GM03348 (cell line): ENCODE measurements at places on chromosomes 3 and 15.

DNA sequence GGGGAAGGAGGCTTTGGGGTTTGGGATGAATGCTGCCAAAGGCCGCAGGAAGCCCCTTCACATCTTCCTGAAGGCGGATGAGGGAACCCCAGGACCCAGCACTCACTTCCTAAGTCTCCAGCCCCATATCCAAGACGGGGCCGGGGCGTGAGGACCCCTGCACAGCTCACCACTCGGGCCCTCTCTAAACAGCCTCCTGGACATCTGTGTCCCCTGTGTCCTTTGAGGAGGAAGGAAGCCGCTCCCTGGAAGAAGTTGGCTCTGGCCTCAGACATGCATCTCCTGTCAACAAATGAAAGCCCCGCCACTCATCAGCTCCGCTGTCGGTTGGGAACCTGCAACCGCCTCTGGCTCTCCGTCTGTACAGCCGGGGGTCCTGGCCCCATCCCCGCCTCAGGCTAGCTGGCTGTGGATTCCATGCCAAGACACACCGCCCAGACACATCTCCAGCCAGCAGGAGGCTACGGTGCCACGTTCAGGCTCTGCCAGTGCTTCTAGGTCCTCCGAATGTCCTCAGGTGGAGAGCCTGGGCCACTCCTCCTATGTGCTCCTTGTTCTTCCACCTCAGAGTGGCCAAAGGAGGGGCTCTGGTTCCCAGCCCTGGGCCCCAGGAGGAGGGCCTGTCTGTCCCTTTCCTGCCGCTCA, 140.0 kb upstream of the MEF2A start:
- no peak for DNase-seq

DNA sequence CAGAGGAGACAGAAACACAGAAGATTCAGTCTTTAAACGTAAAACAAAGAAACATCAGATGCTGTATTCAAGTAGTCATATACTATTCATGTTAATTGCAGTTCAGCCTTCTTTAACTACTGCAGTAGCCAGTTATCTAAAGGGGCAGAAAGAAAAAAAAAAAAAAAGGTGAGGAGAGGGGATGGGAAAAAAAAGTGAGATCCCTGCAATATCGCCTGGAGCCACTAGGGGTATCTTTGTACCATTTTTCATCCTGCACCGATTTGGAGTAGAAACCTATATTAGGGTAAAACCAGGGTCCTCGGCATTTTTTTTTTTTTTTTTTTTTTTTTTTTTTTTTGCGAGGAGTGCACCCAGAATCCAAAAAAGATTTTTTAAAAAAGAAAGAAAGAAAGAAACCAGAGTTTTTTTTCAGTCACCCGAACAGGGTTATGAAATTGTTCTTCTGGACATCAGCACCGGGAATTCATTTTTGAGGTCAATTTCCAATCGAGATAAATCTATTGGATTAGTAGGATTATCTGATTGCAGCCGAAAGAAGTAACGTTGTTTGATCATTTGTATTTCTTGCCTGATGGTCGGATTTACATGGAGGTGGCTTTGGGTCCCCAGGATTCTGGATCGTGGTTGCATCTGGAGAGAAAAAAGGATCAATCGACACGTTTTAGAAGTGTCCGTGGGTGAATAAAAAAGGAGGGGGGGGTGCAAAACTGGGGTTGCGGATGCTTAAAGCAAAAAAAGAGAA, 186.7 kb downstream of the NLGN1 start:
- peak; percentile 62 for DNase-seq

DNA sequence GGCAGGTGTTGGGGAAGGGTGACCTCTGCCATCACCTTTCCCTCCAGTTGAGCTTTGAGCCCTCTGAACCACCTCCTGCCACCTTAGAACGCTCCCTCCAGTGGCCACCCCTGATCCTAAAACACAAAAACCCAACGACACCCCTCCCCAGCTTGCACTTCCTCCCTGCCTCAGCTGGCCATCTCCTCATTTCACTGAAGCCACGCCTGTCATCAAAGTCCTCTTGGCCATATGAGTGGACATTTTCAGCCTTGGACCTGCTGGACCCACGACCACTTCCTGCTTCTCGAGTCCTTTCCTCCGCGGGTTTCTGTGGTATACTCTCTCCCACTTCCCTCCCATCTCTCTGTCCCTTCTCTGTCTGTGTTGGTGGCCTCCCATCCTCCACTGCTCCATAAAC, 48.5 kb upstream of the NR2C2 start:
- no peak for DNase-seq

- DNase-seq: no peak
These were observed 46.6 kb upstream of the TNIK start for GRCh38 chr3:171506743-171507319.

- peak; percentile 91 for DNase-seq
These were observed 23.0 kb upstream of the COPG1 start for GRCh38 chr3:129226374-129226773.

DNA sequence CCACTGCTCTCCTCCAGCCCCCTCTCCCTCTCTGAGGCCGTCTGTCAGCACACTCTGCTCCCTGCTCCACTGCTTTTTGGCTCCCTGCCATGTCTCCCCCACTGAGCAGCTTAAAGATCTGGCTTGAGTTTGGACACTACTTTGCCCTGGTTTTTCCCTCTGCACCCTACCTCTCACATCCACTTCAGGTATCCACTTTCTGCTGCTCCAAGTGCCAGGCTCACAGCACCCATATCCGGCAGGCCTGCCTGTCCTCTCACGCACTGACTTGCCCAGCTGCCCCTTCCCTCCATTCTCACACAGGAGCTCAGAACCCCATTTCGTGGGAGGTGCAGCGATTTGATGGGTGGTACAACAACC, 3.7 kb downstream of the DUOX1 start:
- DNase-seq: no peak

- no peak for DNase-seq
These were observed 841.0 kb downstream of the OTOL1 start for GRCh38 chr3:162337630-162338029.

GRCh38 chr3:152043620-152044019, 170.2 kb downstream of the SUCNR1 start:
- no peak for DNase-seq

DNA sequence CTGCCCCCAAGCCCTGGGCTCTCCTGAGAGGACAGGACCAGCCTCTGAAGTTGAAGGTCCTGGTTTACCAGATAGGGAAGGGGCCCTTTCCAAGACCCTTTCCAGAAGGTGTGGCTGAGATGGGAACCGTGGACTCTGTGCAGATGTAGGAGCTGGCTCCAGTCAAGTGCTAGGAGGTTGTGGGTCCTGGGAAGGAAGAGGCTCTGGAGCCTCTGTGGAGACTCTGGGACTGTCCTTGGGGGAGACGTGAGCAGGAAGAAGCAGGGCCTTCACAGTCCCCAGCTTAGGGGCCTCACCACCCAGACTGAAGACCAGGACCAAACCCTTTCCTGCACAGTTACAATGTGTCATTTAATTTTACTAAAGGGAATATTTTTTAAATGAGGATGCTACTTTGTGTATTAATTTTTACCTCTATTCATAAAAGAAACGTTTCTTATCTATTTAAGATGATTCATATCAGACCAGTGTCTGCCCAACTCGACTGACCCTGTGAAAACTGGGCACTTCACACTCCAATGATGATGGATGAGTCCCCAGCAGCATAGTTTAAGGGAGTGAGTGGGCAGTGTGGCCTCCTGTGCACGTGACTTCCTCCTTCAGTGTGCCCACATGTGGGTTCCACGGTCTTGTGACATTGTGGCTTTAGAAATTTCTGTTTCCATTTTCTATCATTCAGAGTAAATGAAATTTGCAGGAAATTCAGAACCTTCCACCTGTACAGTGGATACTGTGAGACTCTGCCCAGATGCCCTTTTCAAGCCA, 10.9 kb downstream of the CCR5AS start:
- no peak for DNase-seq
